ENCODE measurements at places on chromosomes 2 and 18.

DNA sequence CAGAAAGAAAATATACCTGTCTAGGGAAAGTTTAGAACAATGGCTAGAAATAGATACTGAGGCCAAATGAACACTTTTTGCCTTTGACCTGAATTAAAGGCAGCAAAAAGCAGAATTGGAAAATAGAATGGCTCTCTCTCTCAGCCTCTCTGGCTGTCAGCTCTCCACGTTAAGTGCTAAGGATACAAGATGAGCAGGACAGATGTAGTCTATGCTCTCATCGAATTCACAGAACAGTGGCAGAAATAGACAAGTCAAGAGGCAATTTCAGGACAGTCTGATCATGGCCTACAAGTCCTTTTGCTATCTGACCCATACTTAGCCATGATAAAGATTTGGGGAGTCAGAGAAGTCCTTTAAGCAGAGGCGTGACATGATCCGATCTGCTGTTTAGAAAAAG lies 120.2 kb upstream of the CREB1 start:
- no peaks in the 10 kb centered on the region for H3K4me1 ChIP-seq
- H3K36me3 ChIP-seq: no peaks in the 10 kb centered on the region
- no peak overlapping the region for H3K27ac ChIP-seq

- DNase-seq: no peak
- no peak overlapping the region for H3K4me3 ChIP-seq
- H3K4me1 ChIP-seq: no peaks in the 10 kb centered on the region
Observed at GRCh38 chr18:63508596-63508995, 31.8 kb downstream of the SERPINB5 start.

- DNase-seq: no peak
- H3K27ac ChIP-seq: no peak overlapping the region
- no peaks in the 10 kb centered on the region for H3K27me3 ChIP-seq
- H3K36me3 ChIP-seq: no peaks in the 10 kb centered on the region
Observed at GRCh38 chr2:204203704-204204103, 267.1 kb downstream of the ICOS start.

- H3K36me3 ChIP-seq: no peaks in the 10 kb centered on the region
- H3K27ac ChIP-seq: no peak overlapping the region
- DNase-seq: no peak
- no peaks in the 10 kb centered on the region for H3K4me1 ChIP-seq
- no peaks in the 10 kb centered on the region for H3K27me3 ChIP-seq
Observed at GRCh38 chr2:218334531-218334930, 22.1 kb upstream of the CATIP start.
